ENCODE measurements at places on chromosomes 3 and 15.

- DNase-seq, result peak; percentile 20
Observed at GRCh38 chr3:40971191-40972168, 227.8 kb upstream of the CTNNB1 start.

GRCh38 chr3:112464264-112464663, 35.0 kb downstream of the BTLA start:
- DNase-seq, result no peak

DNA sequence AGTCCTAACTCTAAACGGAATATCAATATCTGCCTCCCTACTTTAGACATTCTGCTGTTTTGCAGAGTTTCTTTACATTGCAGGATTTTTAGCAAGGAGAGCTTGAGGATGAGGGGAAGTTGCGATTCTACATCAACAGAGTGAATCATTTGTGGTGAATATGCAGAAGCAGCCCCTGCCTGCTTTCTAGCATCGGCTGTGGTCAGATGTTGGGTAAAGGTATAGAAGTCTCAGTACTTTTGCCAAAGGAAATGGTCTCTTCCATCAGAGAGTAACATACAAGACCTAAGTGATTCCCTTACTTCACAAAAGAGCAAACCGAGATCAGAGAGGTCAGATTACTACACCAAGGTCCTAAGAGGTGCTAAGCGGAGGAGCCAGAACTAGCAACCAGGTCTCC, 15.2 kb downstream of the ST3GAL6 start:
- DNase-seq, result no peak

DNA sequence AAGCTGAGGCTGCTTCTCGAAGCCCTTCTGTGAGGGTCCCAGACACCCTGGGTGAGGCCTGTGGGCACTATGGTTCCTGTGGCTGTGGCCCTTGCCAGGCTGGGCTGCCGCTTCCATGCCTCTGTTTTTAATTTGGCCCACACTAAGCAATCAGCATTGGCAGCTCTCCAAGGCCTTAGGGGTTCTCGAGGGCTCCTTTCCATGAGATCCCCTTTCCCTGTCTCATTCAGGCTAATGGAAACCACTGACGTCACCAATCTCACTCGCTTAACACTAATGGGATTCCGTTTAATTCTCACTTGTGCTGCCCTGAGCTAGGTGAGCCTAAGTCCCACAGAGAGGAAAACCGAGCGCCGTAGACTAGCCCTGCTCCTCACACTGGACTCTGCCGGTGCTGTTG, 60.2 kb upstream of the RAB6B start:
- DNase-seq, result no peak

DNA sequence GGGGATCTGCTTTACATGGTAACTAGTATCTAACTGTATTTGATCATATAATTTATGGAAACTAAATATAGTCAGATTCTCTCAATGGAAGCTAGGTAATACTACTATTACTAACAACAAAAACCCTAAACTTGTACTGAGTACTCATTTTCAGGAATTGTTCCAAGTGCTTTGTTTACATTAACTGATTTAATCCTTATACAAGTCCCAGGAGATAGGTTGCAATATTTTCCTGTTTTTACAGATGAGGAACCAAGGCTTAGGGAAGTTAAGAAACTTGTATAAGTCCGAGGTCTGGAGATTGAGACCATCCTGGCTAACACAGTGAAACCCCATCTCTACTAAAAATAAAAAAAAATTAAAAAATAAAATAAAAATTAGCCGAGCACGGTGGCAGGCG, 7.5 kb upstream of the MTHFS start:
- DNase-seq, result no peak

GRCh38 chr3:119595639-119596334, 1.9 kb upstream of the PLA1A start:
- DNase-seq, result no peak

- DNase-seq, result no peak
Observed at GRCh38 chr15:85500060-85500708, 119.8 kb downstream of the AKAP13 start.

DNA sequence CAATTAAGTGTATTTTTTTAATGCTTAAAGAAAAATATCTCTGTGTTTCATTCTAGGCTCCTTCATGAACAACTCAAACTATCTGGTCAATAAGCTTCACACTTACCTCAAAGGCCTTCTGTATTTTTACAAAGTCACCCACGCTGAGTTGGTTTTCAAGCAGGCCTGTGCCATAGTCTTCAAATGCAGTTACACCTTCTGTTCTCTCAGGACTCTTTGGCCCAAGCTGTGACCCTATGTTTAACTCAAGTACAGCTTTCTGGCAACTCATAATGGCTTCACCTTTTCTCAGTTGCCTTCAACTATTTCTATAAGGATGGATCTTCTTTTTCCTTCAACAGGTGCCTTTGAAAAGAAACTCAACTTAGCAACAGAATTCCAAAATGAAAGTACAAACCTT, 587 bp downstream of the WDR49 start:
- DNase-seq, result no peak

GRCh38 chr3:149449799-149450198, 24.7 kb upstream of the TM4SF4 start:
- no peak for DNase-seq

GRCh38 chr3:12143949-12144504, 14.7 kb downstream of the TIMP4 start:
- DNase-seq, result no peak
